Activated T-helper 1 cell treated with Interleukin-2 at 50 U/mL for 16 hours (primary cell): ENCODE measurements at places on chromosomes 5 and 9.

- no peak for DNase-seq
Measured at GRCh38 chr9:137971477-137972138, 94.0 kb downstream of the CACNA1B start.

DNA sequence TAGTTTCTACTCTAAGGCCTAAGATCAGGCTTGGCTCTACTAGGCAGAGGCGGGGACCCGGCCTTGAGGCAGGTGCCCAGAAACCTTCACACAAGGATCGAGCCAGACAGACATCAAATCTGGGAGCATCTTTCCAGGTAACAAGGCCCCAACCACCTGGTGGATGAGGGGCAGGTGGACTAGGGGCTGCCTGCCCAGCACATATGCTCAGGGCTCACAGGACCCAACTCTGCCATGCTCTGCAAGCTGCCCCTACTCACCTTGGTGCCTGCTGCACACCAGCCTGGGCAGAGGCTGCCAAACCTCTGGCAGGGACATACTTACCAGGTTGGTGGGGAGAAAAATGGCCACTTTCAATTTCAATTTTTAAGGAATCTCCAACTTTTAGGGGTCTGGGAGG, 2.2 kb upstream of the ZNF618 start:
- DNase-seq, result no peak

GRCh38 chr5:171826132-171826531, 40.5 kb downstream of the SMIM23 start:
- no peak for DNase-seq

GRCh38 chr5:147403651-147404640, 105.9 kb downstream of the DPYSL3 start:
- DNase-seq, result no peak

GRCh38 chr5:144144956-144145751, 25.3 kb downstream of the YIPF5 start:
- no peak for DNase-seq

GRCh38 chr5:67998709-67999261, 216.8 kb upstream of the PIK3R1 start:
- no peak for DNase-seq

GRCh38 chr5:178499352-178499751, 90.8 kb downstream of the COL23A1 start:
- DNase-seq, result no peak
